ENCODE measurements at places on chromosomes 5 and 9.
A peak's percentile ranks its signal among the peaks of the same experiment; 100 is the strongest.

DNA sequence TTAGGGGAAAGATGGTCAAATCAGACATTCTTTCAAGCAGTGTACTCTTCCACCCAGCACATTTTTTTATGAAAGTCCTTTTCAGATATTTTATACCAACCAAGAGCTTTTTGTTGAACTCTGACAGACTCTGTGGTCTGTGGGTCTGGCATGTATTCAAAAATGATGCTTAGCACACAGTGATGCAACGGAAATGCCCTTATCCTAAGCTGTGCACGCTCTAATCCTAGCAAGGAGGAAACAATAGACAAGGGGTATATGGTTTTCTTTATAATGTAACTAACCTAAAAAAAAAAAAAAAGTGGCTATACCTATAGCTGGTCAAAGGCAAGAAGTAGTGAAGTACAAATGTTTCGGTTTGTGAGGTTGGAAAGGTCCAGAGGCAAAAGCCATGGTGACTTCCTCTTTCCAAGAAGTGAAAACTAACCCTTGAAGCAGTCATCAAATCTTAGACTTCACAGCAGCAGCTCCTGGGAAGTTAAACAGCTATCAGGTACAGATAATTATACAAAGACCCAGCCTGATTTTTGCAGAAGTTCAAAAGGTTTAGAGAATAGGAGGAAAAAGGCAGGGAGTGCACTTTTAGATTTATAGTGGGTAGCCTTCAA is 82.5 kb downstream of the SEMA6A start:
- no peak for DNase-seq

DNA sequence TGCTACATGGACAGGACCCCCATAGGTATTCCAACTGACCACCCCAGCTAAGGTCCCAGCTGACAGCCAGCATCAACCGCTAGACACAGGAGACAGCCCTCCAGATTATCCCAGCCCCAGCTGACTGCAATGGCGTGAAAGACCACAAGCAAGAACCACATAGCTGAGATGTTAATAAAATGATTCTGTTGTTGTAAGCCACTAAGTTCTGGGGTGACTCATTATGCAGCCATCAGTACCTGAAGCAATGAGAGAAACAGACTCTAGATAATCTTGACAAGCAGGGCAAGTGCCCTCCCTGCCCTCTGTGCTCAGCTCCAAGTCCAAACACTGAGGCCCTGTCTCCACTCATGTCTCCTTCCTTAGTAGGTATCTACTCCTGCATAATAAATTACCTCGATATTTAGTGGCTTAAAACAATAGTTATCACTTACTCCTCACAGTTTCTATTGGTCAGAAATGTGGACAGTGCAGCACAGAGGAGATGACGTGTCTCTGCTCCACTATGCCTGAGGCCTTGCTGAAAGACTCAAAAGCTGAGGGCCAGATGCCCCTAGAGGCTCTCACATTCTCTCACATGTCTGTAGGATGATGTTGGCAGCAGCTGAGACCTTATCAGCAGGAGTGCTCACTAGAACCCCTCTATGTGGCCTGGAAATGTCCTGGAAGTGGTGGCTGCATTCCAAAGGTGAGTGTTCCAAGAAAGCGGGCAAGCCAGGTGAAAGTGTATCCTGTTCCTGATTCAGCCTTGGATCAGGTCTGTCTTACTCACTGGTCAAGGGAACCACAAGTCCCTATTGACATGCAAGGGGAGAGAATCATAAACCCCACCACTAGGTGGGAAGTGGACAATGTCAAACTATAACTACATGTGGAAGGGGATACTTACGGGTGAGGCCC is 2.5 kb downstream of the MGAT1 start:
- no peak for DNase-seq

- peak; percentile 57 for DNase-seq
Measured at GRCh38 chr9:33306037-33306436, 15.7 kb downstream of the NFX1 start.

DNA sequence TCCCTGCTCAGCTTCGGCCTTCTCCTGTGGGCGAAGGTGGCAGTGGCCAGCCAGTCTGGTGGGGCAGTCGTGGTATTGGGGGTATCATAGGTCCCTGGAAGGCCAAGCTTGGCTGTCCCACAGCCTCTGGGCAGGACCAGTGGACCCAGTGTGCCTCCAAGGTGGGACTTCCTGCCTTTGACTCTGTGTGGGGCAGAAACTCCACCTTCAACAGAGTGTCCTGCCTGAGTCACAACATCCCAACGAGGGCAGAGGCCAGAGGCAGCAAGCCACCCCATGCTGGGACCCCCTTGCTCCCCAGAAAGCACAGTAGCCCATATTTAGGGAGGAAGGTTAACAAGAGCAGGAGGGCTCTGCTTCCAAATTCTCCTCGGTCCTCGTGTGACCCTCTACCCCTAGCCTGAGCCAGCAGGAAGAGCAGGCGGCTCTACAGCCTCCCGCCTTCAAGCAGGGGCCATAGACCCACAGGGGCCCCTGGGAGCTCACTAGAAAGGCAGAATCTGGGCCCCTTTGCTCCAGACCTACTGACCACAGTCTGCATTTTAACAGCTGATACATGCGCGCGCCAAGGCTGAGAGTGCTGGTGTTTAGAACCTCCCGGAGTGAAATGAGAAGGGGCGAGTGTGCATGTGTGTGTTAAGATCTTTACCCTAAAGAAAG is 51.6 kb upstream of the FUBP3 start:
- DNase-seq: no peak

DNA sequence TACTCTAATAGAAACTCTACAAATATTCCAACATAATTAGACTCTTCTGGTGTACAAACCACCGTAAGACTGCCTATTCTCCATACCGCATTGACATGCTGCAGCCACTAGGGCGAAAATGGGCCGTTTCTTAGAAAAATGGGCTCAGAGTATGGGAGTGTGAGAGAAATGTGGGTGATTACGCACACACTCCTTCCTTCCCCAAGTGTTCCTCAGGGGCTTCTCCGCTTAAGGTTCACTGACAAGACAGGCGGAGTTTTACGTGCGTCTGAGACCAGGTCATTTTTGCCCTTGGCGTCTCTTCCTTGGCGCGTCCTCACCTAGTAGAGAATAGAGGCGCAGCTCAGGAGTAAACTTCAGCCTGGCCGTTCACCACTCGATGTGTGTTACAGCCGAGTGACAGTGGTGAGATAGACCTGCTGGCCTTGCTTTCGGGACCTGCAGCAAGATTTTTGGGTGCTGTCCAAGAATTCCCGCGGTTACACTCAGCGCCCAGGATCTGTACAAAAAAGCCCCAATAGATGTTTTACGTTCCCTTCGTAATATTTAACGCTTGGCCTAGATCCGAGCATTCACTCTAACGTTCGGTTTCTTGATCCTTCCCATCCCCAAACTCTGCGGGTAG is 1.8 kb upstream of the NTRK2 start:
- no peak for DNase-seq

GRCh38 chr9:94479757-94480156 is 75.1 kb upstream of the PCAT7 start:
- no peak for DNase-seq

DNA sequence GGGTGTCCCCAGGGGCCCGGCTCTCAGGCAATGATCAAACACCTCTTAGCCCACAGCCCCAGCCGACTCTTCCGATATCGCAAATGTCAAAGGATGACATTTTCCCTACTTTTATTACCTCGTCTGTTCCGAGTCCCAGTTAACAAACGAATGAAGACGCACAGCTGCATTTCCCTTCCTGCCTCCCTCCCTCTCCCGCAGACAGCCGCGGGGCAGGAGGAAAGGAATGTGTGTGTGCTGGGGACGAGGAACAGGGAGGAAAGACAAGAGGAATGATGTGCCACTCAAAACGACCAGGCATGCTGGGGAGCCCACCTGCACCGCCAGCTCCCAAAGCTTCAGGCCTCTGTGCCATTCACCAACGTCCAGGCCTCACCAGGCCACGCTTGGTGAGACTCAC is 125.9 kb upstream of the SARDH start:
- no peak for DNase-seq
